ENCODE measurements at places on chromosomes 11 and 22.
A peak's percentile ranks its signal among the peaks of the same experiment; 100 is the strongest.

- no peak for DNase-seq
These were observed 24.4 kb downstream of the TSG101 start for GRCh38 chr11:18502352-18502751.

DNA sequence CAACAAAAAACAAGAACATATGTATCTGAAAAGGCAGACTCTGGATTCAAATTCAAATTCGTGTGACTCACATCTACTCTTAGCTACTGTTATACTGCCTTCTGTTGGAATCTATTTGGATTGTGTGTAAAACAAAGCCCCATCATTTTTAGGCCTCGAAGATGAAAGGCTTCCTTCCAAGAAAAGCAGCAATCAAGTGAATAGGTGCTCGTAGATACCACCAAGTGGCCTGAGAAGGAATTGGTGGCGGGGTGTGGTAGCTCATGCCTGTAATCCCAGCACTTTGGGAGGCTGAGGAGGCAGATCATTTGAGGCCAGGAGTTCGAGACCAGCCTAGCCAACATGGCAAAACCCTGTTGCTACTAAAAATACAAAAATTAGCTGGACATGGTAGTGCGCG, 4.2 kb downstream of the GRAMD1B start:
- peak; percentile 51 for DNase-seq

- DNase-seq = no peak
These were observed 8.9 kb downstream of the RELT start for GRCh38 chr11:73384872-73385689.

DNA sequence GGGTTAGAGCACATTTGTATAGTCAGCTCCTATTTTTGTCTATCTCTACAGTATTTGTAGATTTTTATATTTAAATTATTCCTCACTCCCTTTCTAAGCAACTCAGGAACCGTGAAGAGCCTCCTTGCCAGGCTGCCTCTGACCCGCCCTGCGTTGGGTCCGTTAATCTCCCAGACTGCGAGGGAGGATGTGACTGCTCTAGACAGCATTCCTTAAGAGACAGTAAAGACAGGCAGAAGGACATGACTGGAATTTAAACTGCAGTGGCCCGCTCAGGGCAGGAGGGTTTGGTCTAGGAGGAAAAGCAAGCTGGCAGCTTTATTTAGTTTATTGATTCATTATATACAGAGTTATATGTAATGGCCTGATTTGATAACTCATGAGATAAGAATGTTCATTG, 413.7 kb downstream of the TMEM135 start:
- no peak for DNase-seq

DNA sequence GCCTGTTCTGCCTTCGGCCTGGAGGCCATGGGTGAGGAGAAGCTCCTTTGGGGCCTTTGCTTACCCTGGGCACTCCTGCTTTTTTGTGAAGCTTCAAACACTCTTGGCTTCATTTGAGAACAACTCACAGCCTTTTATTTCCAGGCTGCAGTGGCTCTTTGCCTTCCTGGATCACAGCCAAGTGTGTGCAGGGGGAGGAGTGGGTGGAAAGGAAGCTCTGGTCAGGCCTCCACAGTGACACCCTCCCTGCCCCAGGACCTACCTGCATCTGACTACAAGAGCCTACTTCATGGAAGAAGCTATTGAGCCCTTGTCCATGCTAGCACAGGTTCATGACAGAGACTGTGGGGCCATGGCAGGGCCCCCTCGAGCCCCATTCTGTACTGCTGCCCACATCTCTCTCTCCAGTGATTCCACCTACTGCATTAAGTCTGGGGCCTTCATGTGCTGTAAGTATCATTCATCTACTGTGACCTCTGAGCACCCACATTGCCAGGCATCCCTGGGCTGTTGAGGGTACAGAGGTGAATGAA, 52.3 kb downstream of the GAB4 start:
- no peak for DNase-seq

GRCh38 chr22:33341611-33342010, 283.4 kb upstream of the SYN3 start:
- no peak for DNase-seq

- peak; percentile 94 for DNase-seq
These were observed 21.1 kb upstream of the UPK3A start for GRCh38 chr22:45263463-45264269.

DNA sequence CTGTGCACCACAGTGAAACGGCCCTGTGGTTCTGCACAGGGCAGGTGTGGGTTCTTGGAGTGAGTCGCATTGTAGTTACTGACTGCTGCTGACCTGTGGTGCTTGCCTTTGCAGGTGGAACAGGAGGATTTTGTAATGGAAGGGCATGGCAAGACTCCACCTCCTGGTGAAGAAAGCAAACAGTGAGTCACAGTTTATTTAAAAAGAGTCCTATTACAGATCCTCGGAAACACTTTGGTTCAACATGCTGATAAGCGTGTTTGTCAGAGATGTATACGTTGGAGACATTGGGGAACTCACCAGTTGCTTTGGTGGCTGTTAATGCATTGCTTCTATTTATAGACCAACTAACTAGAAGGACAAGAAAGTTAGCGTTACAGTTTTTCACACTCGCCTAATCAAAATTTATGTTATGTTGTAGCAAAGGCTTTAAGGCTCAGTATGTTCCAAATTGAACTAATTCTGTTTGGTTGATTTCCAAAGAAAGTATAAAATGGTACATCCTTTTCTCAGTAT, 21.7 kb upstream of the TNRC6B start:
- DNase-seq = peak; percentile 55

DNA sequence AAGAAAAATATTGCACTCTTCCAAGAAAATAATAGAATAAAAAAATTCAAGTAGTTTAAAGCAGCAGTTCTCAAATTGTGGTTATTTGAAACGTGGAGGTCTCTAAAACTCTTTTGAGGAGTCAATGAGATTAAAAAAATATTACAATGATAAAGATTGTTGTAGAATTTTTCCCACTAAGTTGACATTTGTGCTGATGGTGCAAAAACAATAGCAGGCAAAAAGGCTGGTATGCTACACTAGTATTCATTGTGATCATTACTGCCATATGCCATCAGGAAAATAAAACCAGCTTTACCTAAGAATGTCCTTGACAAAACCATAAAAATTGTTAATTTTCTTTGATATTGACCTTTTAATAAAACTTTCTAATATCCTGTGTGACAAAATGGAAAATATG, 505.2 kb upstream of the ANO5 start:
- no peak for DNase-seq

DNA sequence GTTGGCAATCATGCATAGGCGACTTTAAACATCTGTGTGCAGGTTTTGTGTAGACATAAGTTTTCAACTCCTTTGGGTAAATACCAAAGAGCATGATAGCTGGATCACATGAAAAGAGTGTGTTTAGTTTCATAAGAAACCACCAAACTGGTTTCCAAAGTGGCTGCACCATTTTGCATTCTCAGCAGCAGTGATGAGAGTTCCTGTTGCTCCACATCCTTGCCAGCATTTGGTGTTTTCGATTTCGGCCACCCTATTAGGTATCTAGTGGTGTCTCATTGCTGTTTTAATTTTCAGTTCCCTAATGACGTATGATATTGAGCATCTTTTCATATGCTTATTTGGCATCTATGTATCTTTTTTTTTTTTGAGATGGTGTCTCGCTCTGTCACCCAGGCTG, 62.8 kb upstream of the CCND1 start:
- DNase-seq = no peak

GRCh38 chr22:26546282-26546681, 34.0 kb upstream of the TFIP11 start:
- DNase-seq = no peak

DNA sequence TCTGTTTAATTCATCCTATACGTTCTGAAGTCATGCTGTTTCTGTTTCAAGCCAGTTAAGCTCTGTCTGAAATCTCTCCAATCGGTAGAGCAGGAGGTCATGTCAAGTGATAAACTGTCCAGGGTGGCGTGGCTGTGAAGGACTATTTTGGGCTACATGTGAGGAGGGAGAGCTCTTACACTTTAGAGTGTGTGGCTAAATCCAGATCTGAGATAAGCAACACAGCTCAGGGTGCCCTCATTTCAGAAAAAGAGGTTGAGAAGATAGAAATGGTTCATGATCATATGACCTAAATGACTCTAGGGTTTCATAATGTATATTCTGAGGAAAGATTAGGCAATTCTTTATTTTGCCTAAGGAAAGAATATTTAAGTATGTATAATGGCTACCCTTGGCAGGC, 8.4 kb downstream of the BLID start:
- no peak for DNase-seq

GRCh38 chr11:13907678-13908077, 54.8 kb upstream of the SPON1 start:
- no peak for DNase-seq

DNA sequence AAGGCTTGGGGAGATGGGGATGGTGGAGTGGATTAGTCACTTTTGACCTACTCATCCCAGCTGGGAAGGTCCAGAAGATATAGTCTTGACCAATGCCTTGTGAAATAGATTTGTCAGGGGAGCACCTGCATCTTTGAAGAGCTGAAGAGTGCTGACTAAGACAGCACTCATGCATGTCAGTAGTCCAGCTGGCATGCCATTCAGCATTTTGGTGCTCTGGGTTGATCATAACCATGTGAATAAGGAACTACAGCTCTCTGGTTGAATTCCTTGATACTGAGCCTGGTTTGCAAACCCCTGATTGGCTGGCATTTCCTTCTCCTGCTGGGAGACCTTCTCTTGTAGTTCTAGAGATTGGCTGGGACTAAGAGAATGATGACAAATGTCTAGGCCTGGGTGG, 106.8 kb upstream of the ALX4 start:
- no peak for DNase-seq

- no peak for DNase-seq
These were observed 3.9 kb upstream of the NDUFS8 start for GRCh38 chr11:68026391-68027105.

DNA sequence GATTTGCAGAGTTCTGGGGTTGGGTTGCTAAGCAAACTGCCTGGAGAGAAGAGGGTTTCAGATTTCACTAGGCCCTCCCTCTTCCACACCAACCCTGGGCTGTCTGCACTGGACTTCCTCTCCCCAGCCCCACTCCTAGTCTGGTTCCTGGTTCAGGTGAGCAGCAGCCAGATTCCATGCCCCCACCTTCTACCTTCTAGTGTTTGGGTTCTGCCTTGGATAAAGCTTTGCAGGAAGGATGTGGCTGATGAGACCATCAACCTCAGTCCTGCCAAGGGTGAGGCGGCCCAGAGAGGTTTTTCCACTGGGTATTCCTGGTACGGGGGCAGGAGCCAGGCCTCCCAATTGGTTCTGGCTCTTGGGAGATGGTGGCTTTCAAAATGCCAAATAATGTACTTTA, 68.3 kb downstream of the BCR start:
- DNase-seq = peak; percentile 77

DNA sequence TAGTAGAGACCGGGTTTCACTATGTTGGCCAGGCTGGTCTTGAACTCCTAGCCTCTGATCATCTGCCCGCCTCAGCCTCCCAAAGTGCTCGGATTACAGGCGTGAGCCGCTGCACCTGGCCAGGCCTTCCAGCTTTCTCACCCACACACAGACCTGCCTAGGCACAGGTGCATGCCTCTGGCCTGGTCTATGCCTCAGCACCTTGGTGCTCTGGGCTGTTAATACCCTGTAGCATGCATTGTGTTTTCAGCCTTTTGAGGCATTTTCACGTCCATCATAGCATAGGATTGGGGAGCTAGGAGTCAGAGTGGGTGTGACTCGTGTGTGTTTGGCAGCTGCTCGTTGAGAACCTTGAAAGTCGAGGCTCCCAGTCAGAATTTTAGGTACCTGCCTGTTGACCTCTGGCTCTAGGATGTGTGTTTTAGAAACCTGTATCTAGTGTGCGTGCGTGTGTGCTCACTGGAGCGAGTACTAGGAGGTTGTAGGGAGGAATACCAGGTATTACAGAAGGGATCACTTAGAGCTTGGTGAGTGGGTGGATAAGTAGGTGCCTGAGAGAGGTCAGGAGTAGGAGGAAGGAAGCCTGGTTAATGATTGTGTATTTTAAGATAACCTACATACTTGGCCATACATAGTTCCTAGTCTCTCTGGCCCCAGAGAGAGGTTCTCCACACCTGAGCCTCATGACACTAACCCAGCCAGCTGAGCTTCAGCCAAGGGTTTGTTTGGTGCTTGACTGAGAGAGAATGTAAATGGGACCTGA, 20.0 kb downstream of the CRKL start:
- DNase-seq = no peak

- DNase-seq = no peak
These were observed 114.2 kb upstream of the BID start for GRCh38 chr22:17888439-17888838.

GRCh38 chr11:120383518-120384155, 47.4 kb downstream of the ARHGEF12 start:
- DNase-seq = no peak

DNA sequence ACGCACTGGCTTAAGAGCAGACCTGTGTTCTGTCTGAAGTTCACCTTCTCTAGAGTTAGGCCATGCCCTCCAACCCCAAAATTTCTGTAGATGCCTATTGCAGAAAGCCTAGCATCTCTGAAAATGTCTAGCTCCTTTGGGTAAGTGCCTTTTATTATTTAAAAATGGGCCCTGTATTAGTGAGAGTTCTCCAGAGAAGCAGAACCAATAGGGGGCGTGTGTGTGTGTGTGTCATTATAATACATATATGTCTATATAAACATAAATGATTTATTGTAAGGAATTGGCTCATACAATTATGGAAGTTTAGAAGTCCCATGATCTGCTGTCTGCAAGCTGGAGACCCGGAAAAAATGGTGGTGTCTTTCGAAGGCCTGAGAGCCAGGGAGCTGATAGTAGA, 144.7 kb downstream of the TTC17 start:
- DNase-seq = no peak

DNA sequence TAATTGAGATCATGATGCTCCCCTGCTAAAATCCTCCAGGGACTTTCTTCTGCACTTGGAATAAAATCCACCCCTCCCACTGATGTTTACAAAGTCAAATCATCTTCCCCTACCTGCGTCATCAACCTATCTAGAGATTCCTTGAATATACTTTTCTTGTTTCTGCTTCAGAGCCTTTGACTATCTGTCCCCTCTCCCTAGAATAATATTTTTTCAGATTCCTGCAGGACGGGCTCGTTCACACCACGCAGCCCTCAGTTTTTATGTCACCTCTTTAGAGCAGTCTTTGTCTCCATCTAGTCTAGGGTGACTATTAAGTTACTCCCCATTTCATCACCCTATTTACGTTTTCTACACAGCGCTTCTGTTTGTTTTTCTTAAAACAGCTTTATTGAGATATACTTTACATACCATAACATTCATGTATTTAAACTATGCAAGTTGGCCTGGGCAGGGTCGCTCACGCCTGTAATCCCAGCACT, 94.8 kb upstream of the SESN3 start:
- DNase-seq = no peak

- no peak for DNase-seq
These were observed 1561.5 kb upstream of the TENM4 start for GRCh38 chr11:81002374-81002773.

All from H7 (cell line).